ENCODE measurements at places on chromosomes 6 and 20.

GRCh38 chr6:122604676-122605075, 5.5 kb upstream of the PKIB start:
- no peak for DNase-seq

DNA sequence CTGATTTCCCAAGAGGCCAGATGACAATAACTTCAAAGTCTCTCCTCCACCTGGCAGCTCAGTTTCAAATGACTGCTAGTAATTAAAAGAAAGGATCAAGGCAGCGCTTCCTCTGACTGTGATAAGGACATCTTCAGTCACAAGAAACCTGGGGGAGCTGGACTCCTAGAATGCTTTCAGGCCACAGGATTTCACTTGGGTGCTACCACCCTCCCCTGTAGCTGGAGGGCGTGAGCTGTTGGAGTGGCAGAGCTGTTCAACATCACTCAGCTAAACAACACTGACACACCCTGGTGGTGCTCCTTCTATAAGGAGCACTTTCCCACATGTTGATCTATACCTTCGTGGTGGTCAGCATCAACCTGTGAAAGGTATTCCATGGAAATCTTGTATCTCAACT, 2.2 kb upstream of the CNR1 start:
- DNase-seq = no peak

DNA sequence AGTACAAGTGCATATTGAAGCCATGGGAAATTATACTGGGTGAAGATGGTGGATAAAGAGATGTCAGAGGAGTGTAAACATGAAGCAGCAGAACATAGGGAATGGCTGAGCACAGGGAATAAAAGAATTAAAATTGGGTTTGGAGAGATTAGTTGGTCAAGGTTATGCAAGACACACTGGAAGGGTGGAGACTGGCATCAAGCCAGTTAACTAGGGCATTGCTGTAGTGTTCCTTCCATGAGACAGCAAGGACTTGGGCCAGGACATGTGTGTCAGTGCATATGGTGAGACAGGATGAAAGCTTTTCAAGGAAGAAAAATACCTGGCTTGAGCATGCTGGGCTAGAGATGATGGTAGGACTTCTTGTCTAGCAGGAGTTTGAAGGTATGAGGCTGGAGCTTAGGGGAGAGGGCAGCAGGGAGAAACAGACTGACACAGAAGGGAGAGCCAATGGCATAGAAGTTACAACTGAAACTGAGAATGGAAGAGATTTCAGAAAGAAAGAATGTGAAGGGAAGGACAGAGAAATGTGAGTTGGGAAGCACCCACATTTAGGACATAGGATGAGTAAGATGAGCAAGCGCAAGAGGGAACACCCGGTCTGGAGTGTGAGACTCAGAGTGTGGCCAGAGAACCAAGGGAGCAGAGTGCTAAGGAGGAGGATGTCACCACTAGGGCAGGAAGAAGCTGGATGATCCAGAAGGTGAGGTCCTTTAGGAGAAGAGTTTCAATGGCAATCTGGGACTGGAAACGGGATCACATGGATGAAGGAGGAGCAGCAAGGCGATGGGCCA, 14.5 kb upstream of the TMEM170B start:
- DNase-seq = no peak

DNA sequence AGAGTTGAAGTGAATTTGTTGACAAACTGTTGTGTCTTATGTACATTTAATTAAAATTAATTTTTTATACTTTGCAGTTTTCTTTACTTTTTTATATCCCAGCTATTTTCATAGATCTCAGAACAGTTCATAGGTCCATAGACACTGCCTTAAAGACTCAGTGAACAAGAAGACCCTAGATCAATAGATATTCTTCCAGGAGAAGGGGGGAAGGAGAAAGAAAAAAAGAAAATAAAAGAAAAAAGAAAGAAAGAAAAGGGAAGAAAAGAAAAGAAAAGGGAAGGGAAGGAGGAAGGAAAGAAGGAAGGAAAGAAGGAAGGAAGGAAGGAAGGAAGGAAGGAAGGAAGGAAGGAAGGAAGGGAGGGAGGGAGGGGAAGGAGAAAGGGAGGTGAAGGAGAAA, 130.8 kb downstream of the MAFB start:
- no peak for DNase-seq

DNA sequence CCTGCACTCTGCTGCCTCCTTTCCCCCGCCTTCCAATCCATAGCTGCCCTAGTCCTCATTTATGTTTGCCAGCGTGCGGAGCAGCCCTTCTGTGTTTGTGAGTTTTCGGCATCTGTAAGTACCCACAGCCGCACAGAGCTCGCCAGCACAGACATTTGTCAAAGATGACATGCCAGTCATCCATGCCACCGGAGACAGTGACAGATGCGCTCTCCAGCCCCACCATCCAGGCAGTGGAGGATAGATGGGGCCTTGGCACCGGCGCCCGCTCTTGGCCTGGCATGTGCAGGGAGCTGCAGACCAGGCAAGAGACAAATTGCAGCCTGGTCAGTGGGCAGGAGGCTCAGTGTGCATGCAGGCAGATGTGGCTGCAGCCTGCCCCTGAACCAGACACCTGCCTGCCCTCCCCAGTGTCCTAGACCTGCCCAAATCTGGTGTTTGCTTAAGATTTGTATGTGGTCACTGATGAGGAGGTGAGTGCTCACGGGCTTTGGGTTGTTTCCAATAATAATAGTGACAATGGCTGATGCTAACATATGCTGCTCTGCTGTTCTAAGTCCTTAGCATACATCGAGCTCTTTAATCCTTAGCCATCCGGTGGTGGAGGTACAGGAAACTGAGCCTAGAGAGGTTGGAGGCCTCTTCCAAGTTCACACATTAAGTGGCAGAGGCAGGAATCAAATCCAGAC, 78.1 kb downstream of the UNC5CL start:
- no peak for DNase-seq

DNA sequence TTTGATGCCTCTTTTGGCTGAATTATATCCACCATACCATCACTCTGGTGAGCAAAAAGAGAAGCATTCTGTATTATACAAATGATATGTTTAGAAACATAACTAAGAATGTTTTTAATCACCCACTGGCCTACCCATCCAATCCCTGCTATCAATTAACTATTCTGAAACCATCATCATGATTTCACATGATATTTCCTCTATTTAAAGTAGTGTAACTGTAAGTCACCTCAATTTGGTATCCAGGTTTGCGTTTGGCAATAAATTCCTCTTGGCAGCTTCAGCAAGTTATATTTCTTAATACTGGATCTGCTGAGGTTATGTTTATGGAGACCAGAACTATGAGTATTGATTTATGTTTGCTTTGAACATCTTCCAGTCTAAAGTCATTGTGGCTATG, 332.1 kb downstream of the UTRN start:
- DNase-seq = no peak

- DNase-seq = no peak
Observed at GRCh38 chr6:43970068-43970912, 157.0 kb downstream of the MRPL14 start.

DNA sequence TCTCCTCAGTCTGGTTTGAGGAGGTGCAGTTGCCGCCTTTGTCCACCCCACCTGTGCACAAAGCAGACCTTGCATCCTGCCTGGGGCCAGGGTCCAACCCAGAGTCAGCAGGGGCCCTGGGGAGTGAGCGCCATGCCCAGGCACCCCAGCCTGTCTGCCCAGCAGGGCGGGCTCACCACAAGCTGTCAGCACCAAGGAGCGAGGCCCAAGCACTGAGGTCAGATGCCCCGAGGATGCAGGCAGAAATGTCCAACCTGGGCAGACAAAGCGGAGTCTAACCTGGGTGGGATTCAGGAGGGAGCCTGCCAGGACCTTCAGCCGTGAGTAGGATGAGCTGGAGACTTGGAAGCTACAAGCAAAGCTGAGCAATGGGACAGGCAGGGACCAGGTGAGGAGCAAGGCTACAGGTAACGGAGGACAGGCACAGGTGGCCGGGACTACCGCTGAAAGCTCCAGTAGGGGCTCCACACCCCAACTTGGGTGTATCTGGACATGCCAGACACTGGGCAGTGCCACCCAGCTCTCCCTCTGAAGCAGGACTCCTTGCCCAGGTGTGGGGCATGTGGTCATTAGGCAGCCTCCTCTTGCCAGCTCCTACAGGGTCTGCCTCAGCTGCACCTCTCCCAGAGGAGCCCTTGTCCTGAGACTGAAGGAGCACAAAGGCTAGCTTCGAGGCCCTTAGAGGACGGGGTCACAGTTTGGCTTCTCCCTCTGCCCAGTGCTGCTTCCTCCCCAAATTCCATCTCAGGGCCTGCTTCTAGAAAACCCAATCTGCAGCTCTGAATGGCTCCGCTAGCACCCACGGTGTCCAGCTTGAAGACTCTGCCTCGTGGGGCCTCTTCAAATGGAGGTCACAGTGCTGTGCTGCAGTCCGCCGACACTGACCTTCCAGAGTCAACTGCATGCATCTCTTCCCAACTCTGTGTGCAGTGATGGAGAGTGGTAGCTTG, 210.6 kb upstream of the CDYL start:
- DNase-seq = no peak

- no peak for DNase-seq
Observed at GRCh38 chr20:12083269-12083668, 165.6 kb downstream of the BTBD3 start.

DNA sequence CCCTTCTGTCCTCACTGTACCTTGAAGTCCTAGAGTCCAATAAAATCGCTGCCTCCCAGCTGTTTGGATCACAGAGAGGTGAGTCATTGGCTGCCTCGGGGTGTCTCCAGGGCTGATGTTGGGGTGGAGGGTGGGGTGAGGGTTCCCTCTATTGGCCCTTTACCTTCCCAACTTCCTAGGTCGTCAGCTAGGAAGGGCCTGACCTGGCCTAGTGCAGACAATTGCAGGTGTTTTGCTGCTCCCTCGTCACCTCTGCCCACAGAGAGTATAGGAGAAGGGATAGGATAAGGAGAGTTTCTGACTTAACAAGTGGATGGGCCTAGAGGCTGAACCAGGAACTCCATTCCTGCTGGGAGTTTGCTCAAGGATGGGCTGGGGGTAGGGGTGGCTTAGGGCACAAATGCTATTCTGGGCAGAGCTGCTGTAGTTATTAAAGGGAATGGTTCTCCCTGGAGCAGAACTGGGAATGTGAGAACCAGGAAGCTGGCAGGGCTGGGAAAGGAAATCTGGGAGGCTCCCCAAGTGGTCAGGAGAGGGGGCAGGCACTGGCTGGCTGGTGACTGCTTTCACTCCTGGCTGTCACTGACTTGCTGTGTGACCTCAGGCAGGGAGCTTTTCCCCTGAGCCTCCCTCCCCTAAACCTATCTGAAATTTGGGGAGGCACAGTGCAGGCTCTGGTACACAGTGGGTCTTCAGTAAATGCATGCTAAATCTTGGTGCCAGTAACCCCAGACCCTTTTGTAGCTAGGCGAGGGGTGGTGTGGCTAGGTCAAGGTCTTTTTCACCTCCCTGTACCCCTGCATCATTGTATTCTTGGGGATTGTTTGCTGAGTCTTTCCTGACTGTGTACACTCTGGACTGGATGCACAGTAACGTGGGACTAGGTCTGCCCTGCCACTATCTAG, 1.5 kb downstream of the TP53INP2 start:
- no peak for DNase-seq
